ENCODE measurements at places on chromosomes 7 and 10. TPM values are rescaled to one million over a fixed set of nuclear protein-coding genes. Genes with fewer than 3 reads are reported as not detected.

DNA sequence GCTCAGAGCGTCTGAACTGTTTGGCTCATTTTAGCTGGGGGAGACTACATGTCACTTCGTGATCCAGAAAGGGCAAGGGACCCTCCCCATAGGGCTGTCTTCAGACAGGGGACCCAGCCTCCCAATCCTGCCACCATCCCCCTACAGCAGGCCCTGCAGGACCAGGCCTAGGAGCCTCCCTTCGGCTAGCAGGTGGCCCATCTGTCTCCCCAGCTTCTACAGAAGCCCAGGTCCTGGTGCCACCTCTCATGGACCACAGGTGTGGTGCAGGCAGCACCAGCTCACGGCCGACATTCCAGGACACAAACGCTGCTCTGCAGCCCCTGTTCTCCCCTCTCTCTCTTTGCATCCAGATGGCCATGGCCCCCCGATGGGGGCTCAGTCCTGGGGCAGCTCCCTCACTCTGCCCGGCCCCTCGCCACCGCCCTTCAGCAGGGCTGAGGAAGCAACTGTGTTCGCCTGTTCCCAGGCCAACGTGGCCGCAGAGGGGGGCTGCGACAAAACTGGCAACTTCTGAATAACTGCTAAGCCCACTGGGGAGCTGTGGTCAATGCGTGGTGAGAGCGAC lies 10.3 kb downstream of the TECPR1 start:
- DNase-seq: no peak

GRCh38 chr7:12719141-12719919 lies 31.9 kb downstream of the ARL4A start:
- DNase-seq: no peak

The PON1 gene
- not detected for total RNA-seq

GRCh38 chr7:131238347-131238931 lies 89.2 kb upstream of the MKLN1 start:
- no peak for DNase-seq

- no peak for DNase-seq
These were observed 19.0 kb downstream of the POLR3A start for GRCh38 chr10:78010278-78010677.

DNA sequence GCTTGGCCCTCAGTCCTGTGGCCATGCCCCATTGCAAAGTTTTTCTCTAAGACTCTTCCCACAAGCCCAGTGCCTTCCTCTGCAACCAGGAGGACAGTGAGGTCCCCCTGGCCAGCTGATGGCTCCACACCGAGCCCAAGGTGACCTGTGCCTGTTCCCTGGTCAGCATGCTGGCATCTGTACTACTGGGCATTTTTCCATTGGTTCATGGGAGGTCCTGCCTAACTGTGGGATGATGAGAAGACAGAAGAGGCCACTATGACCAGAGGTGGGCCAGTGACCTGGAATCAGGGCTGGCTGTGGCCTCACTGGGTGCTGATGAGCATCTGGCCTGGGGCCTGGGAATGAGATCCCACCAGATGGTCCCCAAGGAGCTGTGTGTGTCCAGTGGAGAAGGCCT lies 20.2 kb downstream of the CALML3 start:
- DNase-seq: no peak

DNA sequence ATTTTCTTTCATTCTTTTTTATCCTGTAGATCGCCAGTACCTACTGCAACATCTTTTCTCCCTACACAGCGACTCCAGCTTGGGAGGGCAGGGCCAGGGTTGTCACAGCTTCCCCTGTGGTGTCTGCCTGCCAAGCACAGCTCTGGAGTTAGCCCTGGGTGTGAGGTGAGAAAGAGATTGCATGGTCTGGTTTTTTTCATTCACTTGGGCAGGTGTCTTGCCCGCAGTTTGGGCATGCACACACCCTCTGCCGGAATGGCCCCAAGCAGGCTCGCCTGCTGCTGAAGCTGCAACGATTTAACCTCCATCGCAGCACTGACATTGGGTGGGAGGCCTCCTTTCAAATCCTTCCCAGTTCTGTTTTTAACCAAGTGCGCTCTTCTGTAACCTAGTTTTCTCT lies 132.8 kb downstream of the WNT2 start:
- no peak for DNase-seq

- DNase-seq: no peak
These were observed 278.3 kb upstream of the SP8 start for GRCh38 chr7:21064698-21065648.

GRCh38 chr7:44145969-44146911 lies 5.1 kb upstream of the MYL7 start:
- DNase-seq: no peak

The TUBAL3 gene
- 0.52 TPM for total RNA-seq

DNA sequence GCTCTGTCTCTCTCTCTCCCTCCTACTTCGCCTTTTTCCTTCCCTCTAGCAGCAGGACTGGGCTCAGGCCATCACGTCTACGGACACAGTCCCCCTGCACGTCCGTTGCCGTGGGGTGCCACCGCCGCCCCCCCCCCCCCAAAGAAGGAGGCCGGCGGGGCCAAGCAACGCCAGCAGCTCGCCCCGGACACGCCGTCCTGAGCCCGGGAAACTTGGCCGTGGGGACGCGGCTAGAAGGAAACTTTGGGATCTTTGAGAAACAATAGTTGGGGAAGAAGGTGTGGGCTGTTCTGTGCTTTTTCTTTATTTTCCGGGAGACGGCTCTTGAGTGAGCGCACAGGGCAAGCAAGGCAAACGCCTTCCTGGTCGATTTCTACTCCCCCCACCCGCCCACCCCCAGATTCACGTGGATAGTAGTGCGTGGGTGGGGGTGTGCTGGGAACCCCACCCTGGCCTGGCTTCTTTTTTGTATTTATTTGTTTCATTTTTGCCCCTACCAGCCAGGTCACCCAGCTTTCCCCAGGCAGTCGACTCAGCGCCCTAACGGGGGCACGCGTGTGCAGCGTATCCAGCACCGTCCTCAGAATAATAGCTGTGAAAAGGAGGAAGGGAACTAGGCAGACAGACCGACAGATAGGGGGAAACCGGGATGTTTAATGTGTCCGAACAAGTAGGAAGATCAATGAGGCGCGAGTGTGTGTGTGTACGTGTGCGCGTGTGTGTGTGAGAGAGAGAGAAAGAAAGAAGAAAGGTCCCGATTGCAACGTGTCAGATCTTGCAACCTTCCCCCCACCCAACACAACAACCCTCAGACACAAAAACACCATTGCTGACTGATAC lies 1.4 kb downstream of the MXI1 start:
- no peak for DNase-seq

The GCK gene
- total RNA-seq: not detected

The GRID1 gene
- total RNA-seq: not detected

The CEP55 gene
- 29.6 TPM for total RNA-seq

DNA sequence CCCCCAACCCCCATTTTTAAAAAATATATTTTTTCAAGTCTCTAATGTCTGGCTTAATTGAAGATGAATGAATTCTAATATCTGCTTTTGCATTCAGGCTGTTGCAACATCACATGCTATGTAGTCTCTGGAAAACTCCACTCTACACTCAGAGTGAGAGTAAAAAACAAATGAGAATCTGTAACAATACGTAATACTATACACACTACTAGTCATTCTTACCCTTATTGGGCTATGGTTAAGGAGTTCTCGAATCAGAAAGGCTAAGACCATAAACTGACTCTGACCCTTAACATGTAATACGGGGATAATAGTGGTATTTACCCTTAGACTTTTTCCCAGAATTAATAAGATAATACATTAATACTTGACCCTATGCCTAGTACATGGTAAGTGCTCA lies 42.9 kb upstream of the TMEM168 start:
- no peak for DNase-seq

GRCh38 chr7:96532428-96532935 lies 177.2 kb downstream of the SEM1 start:
- no peak for DNase-seq

The ICA1 gene
- 33.8 TPM for total RNA-seq

DNA sequence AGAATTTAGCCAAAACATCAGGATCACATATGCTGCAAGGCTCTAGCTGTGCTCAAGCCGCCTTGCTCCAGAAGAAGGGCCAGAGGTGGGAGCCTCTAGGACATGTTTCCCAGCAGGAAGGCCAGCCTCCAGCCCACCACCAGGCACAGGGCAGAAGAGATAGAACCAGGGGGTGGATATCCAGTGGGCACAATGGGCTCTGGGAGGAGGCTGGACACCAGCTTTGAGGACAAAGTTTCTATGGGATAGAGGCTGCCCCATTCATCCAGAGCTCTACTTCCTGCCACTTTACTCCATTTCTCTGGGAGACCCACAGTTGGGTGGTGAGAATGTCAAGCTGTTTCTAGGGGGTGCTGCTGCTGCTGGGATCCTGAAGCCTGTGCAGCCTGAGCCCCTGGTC lies 77.1 kb downstream of the ARHGAP22 start:
- no peak for DNase-seq

GRCh38 chr10:29102233-29102632 lies 186.6 kb upstream of the LYZL1 start:
- peak; percentile 65 for DNase-seq

DNA sequence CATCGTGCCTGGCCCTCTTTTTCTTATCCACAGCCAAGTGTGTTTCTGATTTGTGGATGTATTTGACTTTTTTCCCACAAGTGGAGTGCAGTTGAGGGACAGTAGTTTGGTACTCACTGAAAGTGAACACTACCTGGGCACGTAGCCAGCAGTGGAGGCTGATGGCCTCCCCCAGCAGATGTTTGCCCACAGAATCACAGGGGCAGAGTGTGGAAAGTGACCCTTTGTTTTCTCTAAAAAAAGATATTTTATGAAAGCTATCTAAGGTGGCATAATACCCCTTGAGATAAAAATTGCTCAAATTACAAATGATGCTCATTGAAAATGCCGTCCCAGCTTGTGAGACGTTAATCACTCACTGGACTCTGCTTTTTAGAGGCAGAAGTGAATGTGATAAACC lies 29.1 kb downstream of the WDR37 start:
- DNase-seq: no peak

The MOGAT3 gene
- total RNA-seq: not detected

DNA sequence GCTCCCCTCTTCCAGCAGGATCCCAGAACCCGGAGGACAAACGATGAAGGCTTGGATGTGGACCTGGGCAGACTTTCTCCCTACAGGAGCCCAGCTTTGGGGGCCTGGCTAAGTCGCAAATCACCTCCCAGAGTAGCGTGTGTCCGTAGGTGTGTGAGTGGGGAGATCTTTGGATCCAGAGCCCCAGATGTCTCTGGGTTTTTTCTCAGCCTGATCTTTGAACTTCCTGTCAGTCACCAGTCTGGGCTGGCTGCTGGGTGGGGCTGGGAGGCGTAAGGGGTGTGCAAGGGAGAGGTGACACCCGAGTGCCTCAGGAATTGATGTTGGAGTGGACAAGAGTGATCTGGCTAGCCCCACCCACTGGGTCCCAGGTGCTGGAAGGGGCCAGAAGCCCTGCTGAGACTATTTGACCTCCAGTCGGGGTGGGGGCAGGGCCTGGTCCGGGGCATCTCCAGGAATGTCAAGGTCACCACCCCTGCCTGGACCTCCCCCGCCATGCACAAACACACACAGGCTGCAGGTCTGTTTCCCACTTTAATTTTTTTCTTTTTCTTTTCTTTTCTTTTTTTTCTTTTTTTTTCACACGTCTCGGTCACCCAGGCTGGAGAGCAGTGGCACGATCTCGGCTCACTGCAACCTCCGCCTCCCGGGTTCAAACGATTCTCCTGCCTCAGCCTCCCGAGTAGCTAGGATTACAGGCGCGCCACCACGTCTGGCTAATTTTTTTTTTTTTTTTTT lies at the start of gene MOGAT3:
Gene MOGAT3 (minus strand): TSS at position 175 of the 738 bp plus-strand sequence. CDS start 182 bp downstream, outside the sequence.
- no peak for DNase-seq

The OR9A2 gene
- total RNA-seq: not detected

The FAM25A gene
- 11.4 TPM for total RNA-seq

The NKX1-2 gene
- total RNA-seq: 2.9 TPM

The GRID2IP gene
- 1.3 TPM for total RNA-seq

DNA sequence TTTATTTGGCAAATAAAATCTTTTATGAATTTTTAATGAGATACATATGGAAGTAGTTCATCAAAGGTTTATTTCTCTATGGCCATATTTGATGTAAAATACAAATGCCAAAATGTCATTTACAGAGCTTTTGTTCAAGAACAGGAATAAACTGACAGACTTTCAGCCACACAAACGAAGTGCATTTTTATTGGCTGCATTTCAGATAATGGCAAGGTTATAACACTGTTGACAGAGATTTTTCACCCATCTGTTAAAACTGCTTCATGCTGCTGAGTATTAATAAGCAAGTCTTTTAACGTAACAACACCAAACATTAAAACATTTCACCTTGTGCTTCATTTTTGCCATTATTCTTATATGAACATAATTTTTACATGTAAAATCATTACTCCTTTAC lies 254.4 kb downstream of the ANKRD7 start:
- no peak for DNase-seq

DNA sequence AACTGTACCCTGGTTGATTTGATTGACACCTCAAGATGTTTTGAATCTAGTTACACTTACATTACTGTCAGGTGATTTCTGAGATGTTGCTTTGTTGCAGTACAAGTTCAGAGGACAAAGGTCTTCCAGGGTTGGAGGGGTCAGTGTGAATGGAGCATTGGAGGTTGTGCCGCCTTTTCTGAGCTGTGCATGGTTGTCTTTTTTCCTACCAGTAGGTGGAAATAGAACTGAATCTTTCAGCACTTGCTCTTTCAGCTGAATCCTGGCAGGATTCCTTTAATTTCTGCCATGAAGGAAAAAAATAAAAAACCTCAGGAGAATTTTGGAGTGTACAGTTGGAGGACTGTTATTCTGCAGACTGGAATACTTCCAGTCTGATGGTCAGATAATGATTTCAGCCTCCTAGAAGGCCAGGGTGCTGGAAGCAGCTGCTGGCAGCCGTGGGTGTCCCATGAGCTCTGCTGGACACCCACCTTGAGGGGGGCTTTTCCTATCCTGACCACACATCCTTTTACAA lies 82.7 kb downstream of the PLCE1 start:
- no peak for DNase-seq
